Stimulated activated CD4-positive, alpha-beta T cell treated with anti-CD3 and anti-CD28 coated beads, Interleukin-12 subunit alpha, Interleukin-12 subunit beta, amount 100 ng/mL, for 24 hours (primary cell): ENCODE measurements at places on chromosomes 6 and 20.

DNA sequence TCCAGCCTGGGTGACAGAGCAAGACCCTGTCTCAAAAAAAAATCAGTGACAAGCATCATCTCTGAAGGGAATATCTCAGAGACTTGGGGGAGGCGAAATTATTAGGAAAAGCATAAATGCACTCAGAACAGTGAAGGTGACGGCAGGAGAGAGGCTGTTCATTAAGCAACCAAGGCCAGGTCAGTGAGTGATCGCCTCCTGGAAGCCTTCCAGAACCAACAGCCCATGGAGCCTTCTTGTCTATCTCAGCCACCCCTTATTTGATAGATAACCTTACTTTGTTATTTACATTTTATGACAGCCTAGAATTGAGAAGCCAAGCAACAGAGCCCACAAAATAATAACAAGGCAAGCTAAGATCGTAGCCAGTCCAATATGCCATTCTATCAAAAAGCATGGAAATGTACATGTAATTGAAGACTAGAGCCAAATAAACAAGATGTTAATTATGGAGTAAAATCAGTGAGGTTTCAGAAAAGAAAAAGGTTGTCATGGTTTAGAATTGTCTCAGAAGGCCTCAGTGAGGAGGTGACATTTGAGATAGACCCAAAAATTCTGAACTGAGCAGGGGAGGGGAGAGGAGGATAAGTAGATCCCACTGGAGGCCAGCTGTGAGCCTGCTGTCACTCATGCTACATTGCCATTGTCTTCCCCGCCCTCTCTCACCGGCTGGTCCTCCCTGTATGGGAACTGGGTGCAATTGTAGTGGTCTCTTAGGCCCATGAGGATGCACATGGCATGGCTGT lies 17.8 kb downstream of the BNIP5 start:
- no peak for DNase-seq

GRCh38 chr6:142260748-142261147 lies 41.1 kb upstream of the ADGRG6 start:
- DNase-seq, result no peak

- DNase-seq, result no peak
Observed at GRCh38 chr6:156045401-156046267, 590.0 kb upstream of the NOX3 start.

DNA sequence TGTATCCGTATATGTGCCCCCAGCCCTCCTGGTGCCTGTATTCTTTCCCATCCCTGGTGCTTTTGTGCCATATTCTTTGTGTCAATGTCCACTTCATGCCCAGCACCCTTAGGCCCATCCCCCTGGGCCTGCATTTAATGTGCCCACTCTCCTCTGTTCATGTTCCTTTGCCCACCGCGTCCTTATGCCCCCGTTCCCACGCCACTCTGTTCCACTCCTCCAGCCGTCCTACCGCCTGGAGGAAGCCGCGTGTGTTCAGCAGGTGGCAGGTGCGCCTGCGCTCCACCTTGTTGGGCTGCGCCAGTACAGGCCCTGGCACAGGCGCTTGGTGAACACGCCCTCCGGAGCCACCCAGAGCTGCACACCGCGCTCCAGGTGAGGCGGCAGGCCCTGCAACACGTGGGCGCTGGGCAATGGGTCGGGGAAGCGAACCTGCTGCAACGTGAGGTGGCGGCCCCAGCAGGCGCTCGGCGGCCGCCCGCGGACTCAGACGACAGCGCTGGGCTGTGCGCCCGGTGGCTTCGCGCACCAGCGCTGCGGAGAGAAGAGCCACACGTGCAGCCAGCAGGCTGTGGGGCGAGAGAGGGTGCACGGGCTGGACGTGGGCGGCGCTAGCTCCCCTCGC lies 4.0 kb upstream of the FOXS1 start:
- DNase-seq, result no peak

- DNase-seq, result no peak
Observed at GRCh38 chr20:38658879-38659596, 57.4 kb downstream of the ARHGAP40 start.

DNA sequence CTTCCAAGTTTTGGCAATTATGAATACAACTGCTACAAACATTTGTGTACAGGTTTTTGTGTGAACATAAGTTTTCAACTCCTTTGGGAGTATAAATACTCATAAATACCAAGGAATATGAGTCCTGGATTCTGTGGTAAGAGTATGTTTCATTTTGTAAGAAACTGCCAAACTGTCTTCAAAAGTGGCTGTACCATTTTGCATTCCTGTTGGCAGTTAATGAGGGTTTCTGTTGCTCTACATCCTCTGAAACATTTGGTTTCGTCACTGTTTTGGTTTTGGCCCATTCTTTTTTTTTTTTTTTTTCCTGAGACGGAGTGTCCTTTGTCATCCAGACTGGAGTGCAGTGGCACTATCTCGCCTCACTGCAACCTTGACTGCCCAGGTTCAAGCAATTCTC lies 8.5 kb downstream of the AP5S1 start:
- no peak for DNase-seq

- DNase-seq, result no peak
Observed at GRCh38 chr6:150616586-150616985, 16.9 kb downstream of the PLEKHG1 start.

- peak; percentile 51 for DNase-seq
Observed at GRCh38 chr20:63520934-63521601, 503 bp downstream of the PPDPF start.

DNA sequence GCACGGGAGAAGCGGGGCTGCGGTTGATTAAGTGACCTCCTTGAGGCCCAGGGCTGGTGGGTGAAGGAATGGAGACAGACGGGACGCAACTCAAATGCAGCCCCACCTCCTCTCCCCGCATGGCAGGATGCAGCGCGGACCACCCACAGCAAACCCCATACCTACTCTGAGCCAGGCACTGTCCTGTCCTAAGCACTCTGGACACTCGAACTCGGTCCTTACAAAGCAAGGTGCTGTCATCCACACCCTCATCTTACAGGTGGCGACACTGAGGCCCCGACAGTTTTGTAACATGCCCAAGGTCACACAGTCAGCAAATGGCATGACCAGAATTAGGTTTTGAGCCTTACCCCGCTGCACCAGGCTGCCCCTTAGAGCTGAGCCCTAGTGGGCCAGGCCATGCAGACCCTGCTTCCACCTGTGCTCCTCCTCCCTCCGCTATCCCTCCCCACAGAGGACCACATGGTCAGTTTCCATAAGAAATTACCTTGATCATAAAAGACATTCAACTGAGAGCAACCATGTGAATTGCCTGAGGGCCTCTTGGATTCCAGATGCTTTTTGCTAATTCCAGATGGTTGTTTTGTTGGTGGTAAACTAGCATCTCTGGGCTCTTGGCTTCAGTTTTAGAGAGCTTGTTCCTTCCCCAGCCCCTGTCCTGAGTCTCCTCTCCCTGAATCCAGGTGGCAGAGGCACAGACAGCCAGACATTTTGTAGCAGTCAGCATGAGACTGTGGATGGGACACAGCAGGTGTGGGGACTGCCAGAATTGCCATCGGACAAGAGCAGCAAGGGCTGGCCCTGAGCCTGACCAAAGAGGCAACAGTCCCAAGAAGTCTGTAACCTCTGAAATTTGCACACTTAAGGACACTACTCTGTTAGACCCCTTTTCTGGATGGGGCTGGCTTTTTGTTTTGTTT lies 171.9 kb upstream of the PMEPA1 start:
- DNase-seq, result no peak

GRCh38 chr6:54493138-54493537 lies 184.9 kb downstream of the TINAG start:
- DNase-seq, result no peak

- DNase-seq, result peak; percentile 70
Observed at GRCh38 chr6:36123270-36124139, 6.8 kb upstream of the MAPK13 start.

GRCh38 chr6:31272436-31272835 lies 544 bp upstream of the HLA-C start:
- no peak for DNase-seq
